ENCODE measurements at places on chromosomes 2 and 18.

GRCh38 chr2:43004879-43005244, 212.5 kb upstream of the HAAO start:
- no peak for DNase-seq

GRCh38 chr2:119439574-119440500, 8.2 kb downstream of the TMEM37 start:
- DNase-seq = no peak

DNA sequence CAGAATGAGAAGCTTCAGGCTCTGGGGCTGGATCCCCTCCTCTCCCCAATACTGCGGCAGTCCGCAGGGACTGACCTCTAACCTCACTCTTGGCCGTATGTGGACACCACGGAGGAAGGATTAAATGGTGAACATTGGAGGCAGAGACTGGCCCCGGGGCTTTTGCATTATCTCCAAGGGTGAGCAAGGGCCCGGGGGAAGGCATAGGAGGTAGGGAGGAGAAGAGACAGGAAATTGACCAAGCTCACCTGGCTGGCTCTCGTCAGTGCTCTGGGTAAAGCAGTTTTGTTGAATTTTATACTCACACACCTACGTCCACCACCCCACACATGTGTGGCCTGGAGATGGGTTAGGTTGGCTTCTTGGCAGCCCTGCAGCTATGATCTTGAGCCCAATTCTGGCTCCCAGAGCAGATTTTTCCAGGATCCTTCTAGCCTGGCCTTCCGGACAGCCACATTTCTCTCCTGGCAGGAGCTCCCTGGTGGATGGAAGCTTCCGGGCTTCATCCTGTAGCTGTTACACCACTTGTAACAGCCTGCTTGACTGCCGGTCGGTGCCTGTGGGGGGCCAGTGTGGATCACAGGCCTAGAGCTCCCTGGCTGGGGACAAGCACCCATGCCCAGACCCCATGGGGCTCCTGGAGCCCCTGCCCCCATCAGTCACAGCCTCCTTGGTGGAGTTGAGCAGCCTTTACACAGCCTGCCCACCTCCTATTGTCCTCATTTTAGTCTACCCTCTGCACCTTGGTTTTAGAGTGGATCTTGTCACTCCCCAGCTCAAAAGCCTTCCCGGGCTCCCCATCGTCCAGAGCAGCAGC, 7.6 kb downstream of the ITM2C start:
- DNase-seq = no peak

DNA sequence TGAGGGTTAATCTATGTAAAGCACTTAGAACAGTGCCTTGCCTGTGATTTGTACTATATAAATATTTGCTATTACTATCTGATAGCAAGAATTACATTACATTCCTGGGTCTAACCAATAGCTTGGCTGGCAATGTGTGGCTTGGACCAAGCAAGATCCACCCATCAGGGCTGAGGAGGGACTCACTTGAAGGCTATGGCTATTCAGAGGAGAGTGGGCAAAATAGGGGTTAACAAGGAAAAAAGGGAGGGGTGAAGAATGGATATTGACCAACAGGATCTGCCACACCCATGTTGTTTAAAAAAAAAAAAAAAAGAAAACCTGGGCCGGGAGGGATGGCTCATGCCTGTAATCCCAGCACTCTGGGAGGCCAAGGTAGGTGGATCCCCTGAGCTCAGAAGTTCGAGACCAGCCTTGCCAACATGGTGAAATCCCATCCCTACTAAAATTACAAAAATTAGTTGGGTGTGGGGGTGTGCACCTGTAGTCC, 20.0 kb upstream of the TMBIM1 start:
- DNase-seq = no peak

GRCh38 chr2:11093467-11093866, 61.8 kb upstream of the SLC66A3 start:
- DNase-seq = no peak

- no peak for DNase-seq
These were observed 1303.2 kb upstream of the CELF4 start for GRCh38 chr18:38868757-38869156.

DNA sequence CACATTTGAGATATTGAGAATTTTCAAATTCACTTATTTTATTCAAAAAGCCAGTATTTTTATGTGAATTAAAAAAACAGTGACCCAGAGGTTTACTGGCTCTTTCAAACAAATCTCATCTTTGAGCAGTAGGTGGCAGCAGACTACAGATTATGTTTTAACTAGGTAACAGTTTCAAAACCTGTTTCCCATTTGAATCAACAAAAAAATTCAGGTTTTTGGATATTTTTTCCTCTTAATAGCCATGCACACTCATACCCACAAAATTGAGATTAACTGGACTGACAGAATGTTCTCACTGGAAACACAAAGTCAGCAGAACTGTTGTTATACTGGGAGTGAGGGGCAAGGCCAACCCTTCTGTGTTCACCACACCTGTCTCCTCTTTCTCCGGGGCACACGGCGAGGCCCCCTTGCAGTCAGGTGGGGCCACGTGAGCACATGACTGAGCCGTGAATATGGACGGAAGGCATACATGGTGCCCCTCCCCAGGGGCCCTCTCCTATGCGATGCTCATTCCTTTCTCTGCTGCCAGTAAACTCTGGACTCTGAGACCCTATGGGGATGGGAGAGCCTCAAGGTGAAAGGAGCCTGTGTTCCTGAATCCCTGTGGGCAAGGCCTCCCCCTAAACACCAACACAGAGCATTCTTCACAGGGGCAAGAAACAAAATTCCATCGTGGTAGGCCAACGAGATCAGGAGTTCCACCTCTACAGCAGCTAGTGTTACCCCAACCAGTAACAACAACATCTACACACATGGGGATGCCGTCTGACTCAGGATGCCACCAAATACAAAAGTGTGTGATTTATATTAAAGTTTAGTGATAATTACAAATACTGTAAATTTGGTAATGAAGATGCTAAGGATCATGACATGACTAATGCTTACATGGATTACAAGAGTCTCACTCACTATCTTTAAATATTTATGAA, 80.4 kb downstream of the LPIN2 start:
- DNase-seq = peak; percentile 34

DNA sequence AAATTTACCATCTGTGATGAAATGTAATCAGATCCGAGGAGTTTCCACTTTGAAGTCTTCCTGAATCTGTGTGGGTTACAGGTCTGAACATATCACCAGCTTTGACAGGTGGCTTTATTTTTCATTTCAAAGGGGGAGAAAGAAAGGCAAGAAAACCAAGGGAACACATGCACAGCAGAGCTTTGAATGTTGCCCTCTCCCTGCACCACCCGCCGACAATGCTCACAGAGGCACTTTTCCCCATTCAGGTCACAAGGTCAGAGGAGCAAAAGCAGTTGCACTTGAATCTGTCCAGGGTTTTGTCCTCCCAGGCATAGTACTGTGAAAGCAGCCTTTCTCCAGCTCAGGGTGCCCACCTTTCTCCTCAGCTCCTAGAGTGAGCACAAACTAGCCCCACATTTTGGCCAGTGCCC, 130.2 kb downstream of the OSR1 start:
- no peak for DNase-seq

DNA sequence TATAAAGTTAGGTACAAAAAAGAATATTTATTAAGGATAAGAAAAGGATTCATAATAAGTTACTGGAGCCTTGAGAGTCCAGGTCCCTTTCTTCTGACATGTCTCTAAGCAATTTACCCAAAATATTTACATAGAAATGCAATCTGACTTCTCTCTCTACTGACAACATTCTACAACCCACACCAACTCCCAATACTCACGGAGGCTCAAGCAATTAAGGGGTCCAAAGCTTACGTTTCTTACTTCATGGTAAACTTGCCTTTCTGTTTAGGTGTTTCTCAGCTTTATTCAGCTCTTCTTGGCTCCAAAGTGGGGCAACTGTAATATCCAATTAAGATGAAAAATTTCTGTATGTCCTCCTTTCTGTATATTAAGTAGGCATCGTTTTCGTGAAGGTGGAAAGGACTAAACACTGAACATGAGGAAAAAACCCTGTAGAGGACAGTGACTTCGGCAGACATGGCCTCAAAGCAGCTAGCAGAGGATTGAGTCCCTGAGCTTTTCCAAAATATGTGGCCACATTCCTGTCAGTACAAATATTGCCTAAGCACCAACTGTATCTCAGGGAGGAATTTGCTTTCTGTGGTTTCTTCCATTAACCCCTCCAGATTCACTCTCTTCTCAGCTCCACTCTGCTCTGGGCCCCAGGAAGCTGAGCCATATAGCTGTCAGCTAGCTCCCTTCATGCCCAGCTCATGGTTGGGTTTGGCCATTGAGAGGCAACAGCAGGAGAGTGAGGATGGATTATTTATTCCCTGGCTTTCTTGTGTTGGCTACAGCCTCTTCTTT, 67.9 kb upstream of the GLS start:
- DNase-seq = peak; percentile 66

- DNase-seq = no peak
These were observed 84.1 kb upstream of the EPC2 start for GRCh38 chr2:148560496-148560895.

DNA sequence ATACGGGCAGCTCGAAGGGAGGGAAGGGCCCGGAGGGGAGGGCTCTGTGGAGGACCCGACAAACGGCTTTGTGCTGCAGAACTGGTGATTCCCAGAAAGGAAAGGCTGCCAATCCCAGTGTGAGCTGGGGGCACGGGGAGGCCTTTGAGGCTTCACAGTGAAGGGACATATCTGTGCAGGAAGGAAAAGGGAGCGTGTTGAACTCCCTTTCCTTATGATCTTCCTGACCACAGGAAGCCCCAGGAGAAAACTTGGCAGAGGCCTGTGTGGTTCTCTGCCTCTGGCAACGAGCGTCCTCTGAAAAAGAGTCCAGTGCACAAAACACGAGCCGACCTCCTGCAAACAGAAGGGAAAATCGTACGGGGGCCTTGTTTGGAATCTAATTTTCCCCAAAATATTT, 683.5 kb upstream of the SALL3 start:
- DNase-seq = no peak

DNA sequence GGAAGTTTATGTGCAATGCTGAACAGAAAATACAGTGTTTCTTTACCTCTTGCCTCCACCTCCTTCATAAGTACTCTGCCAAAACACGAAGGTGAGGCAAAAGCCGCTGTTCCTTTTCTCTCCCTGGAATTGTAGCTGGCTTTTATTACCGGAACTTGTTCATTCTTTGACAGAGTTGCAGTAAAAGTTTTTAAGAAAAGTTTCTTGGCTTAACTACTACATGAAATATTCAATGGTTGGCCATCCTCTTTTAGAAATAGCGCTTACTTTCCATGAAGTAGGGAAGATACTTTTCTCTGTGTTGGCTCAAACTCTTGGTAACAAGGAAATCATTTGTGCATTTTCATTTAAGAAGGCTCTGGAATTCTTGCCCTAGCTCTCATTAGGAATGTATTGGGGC, 950.7 kb upstream of the FANCL start:
- no peak for DNase-seq

- DNase-seq = peak; percentile 59
These were observed 86.3 kb upstream of the NPAS2 start for GRCh38 chr2:100733391-100734187.

GRCh38 chr2:9554921-9555296, 721 bp downstream of the ADAM17 start:
- peak; percentile 80 for DNase-seq

GRCh38 chr2:236882930-236883329, 202.8 kb upstream of the COPS8 start:
- no peak for DNase-seq

DNA sequence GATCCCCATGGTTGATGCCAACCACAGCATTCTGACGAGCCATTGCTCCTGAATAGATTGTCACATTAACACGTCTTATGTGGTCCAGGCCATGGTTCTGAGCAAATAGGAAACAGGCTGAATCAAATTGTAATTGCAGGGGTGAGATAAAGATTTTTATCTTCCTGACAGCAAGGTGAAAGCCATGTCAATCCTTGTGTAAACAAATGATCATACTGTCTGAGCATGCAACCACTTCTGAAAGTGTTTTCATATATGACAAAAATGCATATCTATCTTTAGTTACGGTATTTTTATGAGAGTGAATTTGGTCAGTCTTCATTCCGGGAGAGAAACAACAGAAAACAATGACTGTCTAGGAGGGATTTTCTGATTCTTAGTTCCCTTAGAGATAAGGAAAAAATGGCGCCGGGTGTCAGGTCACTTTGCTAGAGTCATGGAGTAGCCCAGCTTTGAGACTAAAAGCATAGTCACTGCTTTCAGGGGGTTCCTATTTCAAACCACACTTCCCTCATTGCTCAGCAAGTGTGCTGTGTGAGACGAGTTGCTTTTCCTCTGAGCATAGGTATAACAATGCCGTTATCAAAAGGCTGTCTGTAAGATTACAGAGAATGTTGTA, 958.9 kb downstream of the DCDC2C start:
- DNase-seq = no peak

DNA sequence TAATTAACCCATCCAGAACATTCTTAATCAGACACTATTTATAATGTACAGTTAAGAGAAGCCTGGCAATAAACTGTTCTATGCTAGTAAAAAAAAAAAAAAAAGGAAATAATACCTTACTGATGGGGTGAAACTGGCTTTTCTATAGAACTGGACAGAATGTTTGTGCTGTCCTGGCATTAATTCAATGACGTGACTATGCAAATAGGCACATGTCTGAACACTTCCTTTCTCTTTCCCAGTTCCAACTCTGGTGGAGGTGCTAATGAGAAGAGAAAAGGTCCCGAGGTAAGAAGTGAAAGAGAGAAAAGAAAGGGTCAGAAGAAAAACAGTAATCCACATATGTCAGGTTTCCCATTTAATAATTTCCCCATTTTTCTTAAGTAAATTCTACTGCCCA, 508.4 kb downstream of the ZEB2 start:
- DNase-seq = no peak

DNA sequence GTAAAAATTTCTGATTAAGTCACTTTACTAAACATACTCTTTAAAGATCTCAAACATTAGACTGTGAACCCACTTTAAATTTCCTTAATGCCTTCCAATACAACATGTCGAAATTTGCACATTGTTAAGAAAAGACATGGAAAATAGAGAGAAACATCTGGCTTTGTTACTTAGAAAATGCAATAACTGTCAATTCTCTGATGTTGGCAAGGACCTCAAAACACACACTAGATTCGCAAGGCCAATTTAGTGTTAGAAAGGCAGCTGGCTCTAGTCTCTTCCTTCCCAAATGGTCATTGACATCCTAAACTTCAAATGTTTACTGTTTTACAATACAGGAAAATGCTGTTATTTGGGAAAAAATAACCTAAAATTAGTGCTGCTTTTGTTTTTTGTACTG, 110.6 kb downstream of the UPP2 start:
- no peak for DNase-seq

- no peak for DNase-seq
These were observed 125.8 kb downstream of the NETO1 start for GRCh38 chr18:72742002-72742401.

Data from astrocyte (in vitro differentiated cells and primary cell).